C1 segment of cervical spinal cord (tissue), 14 donors: ENCODE measurements at places on chromosomes 4 and X.

- DNase-seq, result no peak
Measured at GRCh38 chr4:123121241-123121907, 199.0 kb upstream of the NUDT6 start.

DNA sequence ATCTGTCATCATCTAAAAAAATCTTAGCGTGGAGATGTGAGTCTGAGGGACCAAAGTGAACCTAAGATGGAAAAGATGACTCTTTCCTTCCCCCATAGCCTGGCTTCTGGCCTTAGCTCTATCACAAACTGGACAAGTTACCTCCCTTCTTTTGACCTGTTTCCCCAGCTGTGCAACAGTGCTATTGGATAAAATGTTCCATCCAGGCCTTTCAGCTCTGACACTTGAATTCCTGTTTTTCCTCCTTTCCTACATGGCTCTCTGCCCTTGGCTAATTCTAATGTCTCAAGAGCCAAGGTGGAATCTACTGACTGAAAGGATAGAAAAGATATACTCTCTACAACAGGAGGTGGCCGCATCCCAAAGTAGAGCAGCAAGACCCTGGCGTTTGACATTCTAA, 84.5 kb upstream of the ARHGEF9 start:
- no peak for DNase-seq

DNA sequence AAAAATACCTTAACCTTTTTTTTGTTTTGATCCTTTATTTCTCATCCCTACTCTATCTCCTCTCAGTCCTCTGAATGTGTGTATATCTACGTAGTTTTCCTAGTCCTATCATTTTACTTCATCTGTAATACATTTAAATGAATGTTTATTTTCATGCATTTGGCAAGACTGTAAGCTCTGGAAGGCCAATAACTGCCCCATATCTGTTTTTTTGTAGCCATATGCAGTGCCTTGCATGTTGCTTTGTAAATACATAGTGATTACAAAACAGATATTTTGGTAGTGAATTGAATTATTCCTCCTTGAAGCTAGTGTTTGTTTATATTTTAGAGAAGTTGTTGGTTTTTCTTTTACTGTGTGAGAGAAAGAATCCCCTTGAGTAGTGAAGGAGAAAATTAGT, 450.2 kb downstream of the PCDH18 start:
- DNase-seq, result no peak

DNA sequence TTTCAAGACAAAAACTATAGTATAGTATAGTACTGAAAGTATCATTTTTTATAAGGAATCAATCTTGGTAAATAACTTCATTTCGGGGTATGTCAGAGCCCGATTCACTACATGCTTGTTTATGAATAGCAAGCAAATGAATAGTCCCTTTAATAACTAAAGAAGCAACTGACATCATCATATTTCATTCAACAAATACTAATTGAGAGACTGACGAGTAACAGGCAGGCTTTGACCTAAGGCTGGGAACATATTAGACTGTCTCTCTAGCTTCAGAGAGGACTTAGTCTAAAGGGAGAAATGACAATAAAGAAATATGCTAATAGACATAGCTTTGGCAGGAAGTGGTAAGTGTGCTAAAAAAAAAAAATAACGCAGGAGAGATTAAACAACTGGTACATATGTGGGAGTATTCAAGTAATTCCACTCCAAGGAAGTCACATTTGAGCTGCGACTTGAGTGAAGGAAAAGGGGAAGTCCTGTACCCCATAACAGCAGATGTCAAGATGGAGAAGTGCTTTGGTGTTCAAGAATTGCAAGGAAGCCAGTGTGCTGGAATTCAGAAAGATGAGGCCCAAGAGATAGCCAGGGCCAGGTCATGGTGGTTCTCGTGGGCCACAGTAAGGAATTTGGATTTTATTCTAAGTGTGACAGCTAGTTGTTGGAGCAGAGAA, 284.9 kb downstream of the FBXO8 start:
- no peak for DNase-seq

GRCh38 chr4:3269991-3270611, 21.1 kb downstream of the MSANTD1 start:
- no peak for DNase-seq

DNA sequence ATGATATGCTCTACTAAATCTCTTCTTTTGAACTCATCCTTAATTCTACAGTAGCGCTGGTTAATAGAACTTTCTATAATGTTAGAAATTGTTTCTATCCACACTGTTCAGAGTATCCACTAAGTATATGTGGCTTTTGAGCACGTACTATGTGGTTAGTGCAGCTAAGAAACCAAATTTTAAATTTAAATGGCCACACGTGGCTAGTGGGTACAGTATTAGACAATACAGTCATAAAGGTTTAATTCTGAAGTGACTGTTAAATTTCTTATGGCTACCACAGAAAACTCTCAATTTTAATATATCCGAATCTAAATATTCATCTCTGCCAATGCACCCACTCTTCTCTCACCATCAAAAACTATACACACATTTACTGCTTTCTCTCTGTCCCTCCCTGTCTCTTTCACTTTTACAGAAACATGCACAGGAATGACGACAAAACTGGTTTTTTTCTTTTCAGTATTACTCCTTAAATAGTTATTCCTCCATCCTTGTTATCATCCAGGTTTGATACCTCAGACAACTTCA, 583.9 kb downstream of the KCTD8 start:
- DNase-seq, result no peak

GRCh38 chr4:6017030-6017429, 1.2 kb downstream of the C4orf50 start:
- DNase-seq, result no peak

DNA sequence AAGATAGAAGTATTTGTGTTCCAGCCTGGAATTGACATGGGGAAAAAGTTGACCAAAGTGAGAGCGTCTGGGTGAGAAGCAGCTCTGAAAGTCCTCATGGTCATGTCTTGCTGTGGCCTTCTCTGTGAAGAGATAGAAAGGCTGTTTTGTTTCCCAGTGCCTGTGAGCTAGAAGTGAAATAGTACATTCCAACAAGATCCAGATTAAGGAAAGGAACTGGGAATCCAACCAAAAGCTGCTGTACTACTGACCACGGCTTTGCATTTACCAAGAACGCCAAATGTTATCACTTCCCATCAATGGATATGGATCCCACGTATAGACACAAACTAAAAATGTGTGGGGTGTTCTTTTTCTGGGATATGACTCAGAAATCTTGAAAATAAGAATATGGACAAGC, 51.2 kb downstream of the TENM3 start:
- no peak for DNase-seq

DNA sequence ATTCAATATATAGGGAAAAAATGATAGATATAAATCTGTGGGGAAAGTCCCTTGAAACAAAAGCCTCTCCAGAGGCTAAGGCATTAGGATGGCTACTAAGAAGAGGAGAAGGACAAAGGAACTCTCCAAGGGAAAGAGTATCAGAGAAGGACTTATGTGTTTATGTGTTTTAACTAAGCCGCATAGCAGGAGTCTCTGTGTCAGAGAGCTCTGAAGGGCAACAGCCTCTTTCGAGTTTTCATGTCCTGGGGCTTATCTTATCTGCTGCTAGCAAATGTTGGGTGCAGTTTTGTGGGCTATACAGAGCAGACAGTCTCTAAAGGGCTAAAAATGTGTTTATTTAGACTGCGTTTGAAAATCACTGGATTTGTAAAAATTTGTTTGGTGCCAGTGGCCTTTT, 1145.6 kb upstream of the DIAPH2 start:
- DNase-seq, result no peak

DNA sequence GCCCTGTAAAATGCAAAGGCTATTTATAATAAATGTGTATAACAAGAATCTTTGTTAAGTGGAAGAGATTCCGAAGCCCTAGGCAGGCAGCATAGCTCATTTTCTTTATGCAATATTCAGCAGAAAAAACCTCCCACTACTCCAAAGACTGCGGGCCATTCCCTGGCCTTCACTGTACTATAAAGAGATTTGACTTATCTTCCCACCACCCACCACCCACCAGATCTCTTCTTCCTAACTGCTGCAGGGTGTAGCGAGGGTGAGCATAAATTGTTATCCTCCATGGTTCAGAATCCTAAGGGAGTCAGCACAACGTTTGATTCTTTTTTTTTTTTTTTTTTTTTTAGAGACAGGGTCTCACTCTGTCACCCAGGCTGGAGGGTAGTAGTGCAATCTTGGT, 114.8 kb downstream of the NSUN7 start:
- DNase-seq, result no peak

GRCh38 chr4:110501826-110502225, 25.9 kb downstream of the ENPEP start:
- DNase-seq, result no peak

- DNase-seq, result no peak
Measured at GRCh38 chrX:136146614-136147314, 569 bp upstream of the FHL1 start.

DNA sequence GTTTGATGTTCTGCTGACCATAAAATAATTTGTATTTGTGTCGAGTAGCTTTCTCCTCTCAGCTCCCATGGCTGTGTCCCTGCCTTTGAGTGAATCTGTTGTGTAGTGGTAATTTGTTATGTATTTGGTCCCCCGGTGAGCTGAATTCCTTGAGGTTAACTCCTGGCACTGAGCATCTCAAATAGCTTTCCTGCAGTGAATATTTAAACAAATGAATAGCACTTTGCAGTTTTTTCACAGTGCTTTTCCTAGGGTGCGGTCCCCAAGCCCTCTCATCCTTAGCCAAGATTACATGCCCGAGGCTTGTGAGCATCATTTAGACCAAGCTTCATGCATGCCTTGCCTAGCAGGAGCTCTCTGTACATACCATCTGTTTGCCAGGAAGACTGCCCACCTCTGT, 74.2 kb downstream of the CLDN34 start:
- no peak for DNase-seq

DNA sequence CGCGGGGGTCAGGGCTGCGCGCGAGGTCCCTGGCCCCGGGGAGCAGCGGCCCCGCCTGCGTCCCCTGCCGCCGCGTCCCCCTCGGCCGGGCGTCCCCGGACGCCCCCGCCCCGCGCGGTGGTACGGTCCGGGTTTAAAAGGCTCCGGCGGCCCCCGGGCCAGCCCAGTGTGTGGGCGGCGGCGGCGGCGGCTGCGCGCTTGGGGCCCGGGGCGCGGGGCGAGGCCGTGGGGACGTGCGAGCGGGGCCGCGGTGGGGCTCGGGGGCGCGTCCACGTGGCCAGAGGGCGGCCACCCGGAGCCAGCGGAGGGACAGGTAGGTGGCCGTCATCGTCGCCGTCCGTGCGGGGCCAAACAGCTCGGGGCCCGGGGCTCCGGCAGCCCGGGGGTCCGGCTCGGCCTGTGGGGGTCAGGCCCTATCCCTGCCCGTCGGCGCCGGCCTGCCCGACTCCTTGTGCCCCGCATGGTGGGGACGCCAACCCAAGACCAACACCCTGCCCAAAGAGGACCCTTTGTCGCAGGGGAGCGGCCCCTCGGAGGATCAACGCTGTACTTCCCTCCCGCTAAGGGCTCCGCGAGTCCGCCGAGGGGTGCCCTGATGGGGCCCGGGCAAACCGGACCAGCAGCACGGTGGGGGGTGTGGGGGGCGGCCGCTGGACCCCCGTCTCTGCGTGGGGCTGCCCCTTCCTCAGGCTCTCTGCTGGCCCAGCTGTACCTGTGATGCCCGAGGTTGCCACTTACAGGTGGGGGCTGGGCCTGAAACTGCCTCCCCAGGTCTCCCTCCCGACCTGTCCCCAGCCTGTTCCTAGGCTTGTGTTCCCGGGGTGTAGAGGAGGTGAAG, at the start of gene PLXNA3:
PLXNA3 (plus strand) TSS at position 166 of the 838 bp plus-strand sequence. CDS start 1,903 bp downstream, outside the sequence.
- DNase-seq, result peak; percentile 62

- no peak for DNase-seq
Measured at GRCh38 chr4:187666034-187666433, 329.5 kb upstream of the ZFP42 start.

- no peak for DNase-seq
Measured at GRCh38 chr4:162853788-162854187, 312.9 kb downstream of the NAF1 start.

- no peak for DNase-seq
Measured at GRCh38 chrX:69128588-69128987, 36.7 kb downstream of the PJA1 start.

GRCh38 chr4:10083861-10084641, 32.5 kb downstream of the WDR1 start:
- no peak for DNase-seq

- no peak for DNase-seq
Measured at GRCh38 chr4:37999000-37999716, 39.0 kb downstream of the PTTG2 start.

GRCh38 chrX:68920561-68920960, 91.7 kb downstream of the EFNB1 start:
- no peak for DNase-seq

DNA sequence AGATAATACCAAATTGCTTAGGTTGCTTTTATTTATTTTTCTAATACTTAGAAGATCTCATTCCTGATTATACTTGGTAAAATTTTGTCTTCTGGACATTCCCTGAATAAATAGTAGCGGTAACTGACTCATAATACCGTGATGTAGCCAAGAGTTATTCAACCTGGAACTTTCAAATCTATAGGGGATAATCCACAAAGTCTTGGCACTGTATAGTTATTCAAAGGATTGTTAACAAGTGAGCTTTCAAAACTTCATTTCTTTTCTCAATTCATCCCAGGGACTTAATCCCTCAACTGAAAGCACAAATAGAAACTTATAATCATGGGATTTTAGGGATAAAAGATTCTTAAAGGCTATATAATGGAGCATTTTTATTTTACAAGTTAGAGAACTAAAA, 1383.3 kb downstream of the FAM133A start:
- DNase-seq, result no peak

DNA sequence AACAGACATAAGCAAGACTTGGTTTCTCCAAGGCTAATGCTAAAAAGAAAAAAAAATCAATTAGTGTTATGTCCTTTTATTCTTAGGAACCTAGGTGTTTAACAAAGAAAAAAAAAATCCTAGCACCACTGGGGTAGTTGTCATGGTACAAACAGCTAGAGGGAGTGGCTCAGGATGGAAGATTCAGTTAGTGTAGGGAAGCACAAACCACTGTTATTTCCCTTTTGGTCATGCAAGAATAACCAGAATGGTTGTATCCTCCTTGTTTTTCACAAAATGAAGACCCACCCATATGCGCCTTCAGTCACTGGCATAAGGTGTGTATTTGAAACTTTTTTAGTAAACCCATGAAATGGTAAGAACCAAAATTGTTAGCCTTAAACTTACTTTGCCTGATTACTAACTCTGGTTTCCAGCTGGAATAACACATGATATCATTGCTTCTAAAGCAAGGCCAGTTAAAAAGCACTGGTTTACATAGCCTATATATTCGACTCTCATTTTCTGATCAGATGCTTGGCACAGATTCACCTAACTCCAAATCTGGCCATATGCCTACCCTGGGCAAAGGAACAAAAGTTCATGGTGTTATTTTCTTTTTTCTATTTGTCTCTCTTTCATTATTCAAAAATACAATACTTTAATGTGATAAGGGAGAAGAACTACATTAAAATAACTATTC, 132.6 kb downstream of the SCFD2 start:
- DNase-seq, result no peak

DNA sequence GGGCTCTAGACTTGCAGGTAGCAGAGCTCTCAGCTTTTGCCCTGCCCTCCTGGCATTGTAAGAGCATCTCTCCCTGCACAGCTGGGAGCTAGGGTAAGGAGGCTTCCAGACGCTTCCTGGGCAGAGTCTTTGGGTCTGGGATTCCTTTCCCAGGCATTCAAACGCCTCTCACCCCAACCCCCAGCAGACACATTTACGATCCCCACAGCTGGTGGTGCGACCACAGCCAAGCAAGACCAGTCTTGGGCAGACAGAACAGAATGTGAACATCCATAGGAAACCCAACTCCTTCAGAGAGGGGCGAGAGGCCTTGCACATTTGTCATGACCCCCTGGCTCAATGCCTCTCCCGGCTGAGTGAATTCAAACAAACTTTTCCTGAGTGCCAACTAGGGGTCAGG, 38.1 kb upstream of the CD99L2 start:
- no peak for DNase-seq

GRCh38 chr4:10589799-10590198, 94.8 kb downstream of the CLNK start:
- no peak for DNase-seq
